Activated CD4-positive, alpha-beta T cell treated with anti-CD3 and anti-CD28 coated beads, Interleukin-2, amount 50 U/mL, for 48 hours (primary cell): ENCODE measurements at places on chromosomes 3 and 15.

GRCh38 chr3:148243609-148244008, 454.1 kb upstream of the AGTR1 start:
- DNase-seq: no peak

DNA sequence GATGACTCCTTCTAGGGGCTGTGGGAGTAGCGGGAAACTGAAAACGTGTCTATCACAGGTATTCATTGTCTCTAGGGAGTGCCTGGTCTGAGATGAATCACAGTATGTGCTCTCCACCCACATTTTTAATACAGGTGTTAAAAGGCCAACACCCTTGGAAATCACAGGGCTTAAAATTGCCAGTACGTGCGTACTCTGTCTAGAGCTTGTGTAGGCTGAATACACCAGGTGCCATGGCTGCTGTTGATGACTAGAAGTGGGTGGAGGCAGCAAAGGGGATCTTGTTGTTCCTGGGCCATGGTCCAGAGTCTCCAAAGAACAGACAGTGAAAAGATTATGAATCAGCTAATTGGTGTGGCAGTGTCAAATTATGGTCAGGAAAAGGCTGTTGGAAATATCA, 35.1 kb upstream of the P3H2 start:
- DNase-seq: no peak

DNA sequence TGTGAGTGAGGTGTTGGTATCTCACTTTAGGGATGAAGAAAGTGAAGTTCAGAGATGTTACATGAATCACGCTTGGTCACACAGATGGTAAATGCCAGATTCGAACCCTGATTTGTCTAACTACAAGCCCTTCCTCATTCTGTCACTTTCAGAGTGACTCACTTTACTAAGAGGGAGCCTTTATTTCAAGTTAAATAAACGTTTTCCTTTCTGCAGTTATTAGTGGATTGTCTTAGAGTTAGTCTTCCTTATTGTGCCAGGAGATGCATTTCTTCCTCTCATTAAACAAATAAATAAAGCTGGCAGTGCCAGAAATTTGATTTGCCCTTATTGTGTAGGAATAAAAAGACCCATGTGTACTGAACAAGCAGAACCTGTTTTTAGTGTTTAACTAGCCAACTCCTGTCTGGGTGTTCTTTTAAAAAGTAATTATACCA, 162.5 kb downstream of the AKAP13 start:
- no peak for DNase-seq

DNA sequence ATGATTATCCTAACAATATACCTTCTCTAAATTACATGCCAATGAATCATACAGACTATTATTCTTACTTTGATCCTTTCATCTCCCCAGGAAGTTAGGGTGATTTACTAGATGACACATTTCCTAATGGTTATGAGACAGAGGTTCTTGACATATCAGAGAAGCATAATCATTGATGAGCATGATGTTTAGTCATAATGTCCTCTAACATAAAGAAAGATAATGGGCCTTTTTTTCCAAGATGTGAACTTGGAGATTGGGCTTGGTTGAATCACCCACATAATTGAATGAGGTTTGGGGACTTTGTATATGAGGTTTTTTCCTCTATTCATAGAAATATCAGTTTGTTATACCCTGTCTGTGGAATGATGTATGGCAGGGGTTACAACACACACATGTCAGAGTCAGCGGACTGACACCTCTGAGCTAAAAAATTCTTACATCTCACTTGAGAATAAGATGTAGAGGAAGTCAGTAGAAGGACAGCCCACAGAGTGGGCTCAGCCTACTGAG, 69.7 kb upstream of the DCBLD2 start:
- no peak for DNase-seq

GRCh38 chr3:38836561-38836960, 20.5 kb upstream of the SCN10A start:
- no peak for DNase-seq

DNA sequence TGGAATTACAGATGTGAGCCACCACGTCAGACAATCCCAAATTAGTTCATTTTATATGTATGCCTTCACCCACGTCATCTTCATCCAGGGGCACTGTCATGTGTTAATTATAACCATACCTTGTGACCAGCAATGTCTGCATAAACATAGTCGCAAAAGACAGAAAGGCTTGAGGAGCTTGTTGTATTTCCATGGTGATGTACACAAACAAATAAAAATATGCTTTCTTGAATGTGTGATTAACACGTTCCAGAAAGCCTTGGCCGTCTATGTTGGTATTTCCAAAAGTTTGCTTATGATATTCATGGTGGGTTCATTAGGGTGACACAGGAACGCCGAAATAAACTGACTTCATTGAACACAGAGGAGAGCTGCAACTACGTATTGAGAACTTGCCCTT, 524.7 kb upstream of the ZNF717 start:
- DNase-seq: no peak

DNA sequence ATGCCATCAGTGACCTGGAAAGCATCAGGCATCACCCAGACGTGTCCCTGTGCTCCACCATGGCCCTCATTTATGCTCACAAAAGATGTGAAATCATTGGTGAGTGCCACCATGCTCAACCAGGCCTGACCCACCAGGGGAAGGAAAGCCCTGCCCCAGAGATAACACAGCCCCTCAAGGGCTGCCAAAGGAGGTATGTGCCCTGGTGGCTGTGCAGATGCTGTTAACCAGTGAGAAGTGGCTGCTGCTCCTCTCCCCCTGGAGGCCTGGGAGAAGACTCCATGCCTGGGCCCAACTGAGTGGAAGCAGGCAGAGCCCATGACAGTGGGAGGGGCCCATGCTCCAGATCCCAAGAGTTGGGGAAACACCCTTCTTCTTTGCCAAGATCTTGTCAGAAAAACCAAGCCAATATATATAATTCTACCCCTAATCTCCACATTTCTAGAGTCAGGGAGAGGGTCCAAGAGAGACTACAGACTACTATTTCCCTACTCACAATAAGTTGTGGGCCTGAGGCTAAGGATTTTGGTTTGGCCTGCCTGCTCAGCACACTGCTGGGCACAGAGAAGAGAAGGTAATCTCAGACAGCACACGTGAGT, 2.7 kb downstream of the TTC21A start:
- DNase-seq: no peak

GRCh38 chr3:72663429-72663828, 184.8 kb downstream of the SHQ1 start:
- DNase-seq: no peak

DNA sequence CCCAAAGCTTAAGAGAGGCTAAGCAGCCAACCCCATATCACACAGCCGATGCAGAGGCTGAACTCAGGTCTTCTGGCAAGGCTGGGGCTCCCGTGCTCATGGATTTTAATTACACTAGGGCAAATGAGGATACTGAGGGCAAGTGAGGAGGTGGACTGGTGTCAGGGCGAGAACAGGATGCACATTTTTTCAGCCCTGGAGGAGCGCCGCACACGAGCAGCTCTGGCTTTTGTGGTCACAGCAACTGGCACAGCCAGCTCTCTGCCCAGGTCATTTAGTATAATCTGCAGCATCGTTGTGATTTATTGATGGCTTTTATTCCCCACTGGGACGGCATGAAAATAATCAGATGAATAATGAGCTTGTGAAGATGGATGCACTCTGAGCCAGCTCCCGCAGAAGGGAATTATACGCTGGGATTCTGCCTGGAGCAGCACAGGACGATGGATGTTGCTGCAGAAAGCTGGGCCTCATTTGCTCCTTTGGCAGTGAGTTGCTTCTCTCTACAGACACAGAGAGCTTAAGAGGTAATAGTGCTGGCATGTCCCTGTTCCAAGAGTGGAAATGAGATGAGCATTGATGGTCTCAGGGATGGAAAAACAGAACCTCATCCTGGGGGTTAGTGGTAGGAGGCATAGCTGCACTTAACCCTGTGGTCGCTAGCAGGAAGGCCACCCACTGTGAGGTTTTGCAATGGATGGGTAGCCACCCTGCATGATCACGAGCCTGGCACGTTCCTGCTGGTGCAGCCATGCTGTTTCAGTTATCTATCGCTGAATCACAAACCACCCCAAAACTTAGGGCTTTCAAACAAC, 135.4 kb downstream of the UACA start:
- DNase-seq: no peak

GRCh38 chr15:39854161-39854560, 65.9 kb downstream of the GPR176 start:
- no peak for DNase-seq

DNA sequence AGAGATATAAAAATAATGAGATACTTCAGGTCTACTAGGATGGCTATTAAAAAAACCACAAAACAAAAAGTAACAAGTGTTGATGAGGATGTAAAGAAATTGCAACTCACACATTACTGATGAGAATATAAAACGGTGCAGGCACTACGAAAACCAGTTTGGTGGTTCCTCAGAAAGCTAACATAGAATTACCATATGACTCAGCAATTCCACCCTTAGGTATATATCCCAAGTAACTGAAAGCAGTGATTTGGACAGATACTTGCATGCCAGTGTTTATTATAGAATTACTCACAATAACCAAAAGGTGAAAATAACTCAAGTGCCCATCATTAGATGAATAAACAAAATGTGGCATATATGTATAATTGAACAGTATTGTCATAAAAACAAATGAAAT, 87.5 kb upstream of the MELTF start:
- DNase-seq: no peak

DNA sequence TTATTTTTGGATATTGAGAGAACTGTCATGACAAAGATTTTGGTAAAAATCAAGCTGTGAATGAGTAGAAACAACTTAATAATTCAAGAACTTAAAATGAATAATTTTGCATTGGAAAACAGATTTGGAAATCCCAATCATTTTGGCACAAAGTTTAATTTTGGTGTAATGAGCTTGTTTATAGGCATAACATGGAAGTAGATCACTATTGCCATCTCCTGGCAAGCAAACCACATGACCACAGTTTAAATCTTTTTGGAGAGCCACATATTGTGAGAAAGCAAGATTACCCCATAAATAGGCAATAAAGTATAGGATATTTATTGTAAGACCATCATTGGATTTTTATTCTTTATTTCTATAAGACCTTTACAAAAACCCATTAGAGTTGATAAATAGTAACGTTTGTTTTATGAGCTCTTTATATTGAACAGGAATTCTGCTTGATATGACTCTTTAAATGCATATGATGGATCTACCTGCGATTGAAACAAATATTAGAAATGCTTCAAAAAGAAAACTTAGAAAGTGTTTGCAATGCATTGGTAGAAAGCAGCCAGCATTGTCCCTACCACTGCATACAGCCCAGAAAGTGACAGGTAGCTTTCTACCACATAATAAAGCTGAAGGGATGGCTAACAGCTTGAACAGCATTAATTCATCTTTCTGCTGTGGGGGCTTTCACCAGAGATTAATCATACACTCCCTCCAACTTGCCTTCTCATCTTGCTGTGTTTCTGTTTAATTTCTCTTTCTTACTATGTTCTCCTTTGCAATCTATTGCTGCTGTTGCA, 766.8 kb downstream of the TBL1XR1 start:
- DNase-seq: no peak

DNA sequence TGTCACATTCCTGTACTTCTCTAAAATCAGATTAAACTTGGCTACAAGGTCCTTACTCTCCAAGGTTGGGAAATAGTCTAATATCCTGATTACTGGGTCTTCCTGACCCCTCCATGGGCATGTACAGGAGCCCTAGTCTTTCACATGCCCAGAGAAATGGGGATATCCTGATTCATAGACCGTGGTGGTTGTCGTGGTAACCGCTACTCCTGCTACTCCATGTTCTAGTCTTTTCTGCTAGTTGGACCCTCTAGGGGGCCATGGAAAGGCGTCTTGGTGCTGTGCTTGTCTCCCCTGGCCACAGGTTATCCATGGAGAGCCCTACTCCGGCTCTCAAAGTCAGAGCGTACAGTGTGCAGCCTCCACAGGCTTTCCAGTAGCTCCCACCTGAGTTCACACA, 13.1 kb upstream of the ZBTB38 start:
- DNase-seq: no peak

- DNase-seq: no peak
These were observed 153.6 kb downstream of the TMEM108 start for GRCh38 chr3:133191818-133192217.

- no peak for DNase-seq
These were observed 15.7 kb upstream of the CNBP start for GRCh38 chr3:129199366-129199765.

GRCh38 chr3:119831941-119832371, 50.1 kb downstream of the NR1I2 start:
- no peak for DNase-seq

- DNase-seq: no peak
These were observed 359.8 kb upstream of the C2CD4B start for GRCh38 chr15:62524848-62525247.

DNA sequence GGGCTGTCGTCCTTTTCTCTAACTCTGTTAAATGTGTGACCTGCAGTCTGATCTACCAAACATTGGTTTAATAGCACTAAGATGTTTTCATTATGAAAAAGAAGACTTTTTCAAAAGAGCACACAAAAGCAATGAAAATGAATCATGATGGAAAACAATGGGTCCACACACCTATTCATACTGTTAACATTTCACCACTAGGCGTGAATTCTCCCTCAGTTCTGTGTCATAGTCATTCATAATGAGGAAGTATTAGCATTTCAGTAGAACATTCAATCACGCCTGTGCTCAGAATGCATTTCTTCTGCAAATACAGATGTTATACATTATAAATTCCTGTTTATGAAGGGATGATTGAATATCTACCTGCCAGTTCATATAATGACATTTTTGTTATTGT, 35.9 kb downstream of the EIF4E3 start:
- DNase-seq: no peak

GRCh38 chr15:23648920-23649515, 1.4 kb upstream of the MAGEL2 start:
- peak; percentile 44 for DNase-seq
